ENCODE measurements at places on chromosomes 13 and 19. TPM values are rescaled to one million over a fixed set of nuclear protein-coding genes. Genes with fewer than 3 reads are reported as not detected.

DNA sequence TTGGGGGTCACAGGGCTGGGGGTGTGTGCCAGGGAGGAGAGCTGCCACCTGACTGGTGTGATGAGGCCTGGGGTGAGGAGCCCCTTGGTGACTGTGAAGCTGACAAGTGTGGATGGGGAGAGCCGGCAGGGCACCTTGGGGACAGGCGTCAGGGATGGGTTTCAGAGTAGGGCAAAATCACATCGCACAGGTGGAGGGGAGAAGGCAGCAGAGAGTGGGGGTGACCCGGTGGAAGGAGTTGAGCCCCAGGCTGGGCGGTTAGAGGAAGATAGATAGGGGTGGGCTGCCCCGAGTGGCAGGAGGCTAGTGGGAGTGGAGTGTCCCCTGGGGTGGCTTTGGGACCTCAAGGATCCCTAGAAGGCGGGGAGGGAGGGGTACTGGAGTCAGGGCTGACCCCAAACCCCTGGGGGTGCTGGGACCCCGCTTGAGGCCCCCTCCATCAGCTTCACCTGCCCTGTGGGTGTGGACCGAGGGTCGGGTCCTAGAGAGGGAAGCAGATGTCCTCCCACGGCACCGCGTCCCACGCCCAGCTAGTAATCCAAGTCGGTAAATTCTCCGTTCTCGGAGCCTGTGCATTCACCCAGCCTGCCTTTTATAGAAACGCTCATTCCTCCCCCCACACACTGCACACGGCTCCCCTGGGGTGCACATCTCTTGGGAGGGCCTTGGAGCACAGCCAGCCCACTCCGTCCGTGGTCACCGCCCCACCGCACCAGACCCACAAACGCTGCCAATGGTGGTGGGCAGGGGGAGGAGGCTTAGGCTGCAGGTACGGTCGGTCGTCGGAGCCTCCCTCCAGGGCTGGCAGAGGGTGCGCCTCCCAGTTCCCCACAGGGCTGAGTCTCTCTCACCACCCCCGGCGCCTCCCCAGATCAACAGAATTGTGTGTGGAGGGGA, 2.4 kb downstream of the CTXN1 start:
- no peak for DNase-seq

DNA sequence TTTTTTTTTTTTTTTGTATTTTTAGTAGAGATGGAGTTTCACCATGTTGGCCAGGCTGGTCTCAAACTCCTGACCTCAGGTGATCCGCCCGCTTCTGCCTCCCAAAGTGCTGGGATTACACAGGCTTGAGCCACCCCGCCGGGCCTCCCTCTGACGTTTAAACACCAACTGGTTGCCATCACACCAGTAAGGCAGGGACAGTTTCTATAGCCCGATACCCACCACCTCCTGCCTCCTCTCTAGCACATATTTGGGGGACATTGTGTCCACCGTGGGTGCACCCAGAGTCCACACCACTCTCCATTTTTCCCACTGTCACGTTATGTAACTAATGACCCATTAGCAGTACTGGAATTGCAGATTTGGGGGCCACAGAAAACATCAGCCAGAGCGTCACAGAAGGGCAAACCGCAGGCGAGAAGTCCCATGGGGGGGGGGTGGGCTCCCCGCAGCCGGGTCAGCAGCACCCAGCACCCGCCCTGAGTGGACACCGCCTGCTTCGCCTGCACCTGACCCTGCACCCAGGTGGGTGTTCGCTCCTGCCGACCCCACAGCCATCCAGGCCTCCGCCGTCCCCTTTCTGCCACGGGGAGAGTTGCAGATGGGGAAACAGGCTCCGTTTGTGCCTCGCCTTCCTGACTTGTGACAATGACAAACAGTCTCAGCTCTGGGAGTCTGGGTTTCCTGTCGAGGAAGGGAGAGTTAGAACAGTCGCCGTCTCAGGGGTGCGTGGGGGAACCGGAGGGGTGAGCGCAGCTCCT, 3.6 kb downstream of the ONECUT3 start:
- no peak for DNase-seq

GRCh38 chr13:24672141-24673132, 7.8 kb upstream of the ATP12A start:
- no peak for DNase-seq

DNA sequence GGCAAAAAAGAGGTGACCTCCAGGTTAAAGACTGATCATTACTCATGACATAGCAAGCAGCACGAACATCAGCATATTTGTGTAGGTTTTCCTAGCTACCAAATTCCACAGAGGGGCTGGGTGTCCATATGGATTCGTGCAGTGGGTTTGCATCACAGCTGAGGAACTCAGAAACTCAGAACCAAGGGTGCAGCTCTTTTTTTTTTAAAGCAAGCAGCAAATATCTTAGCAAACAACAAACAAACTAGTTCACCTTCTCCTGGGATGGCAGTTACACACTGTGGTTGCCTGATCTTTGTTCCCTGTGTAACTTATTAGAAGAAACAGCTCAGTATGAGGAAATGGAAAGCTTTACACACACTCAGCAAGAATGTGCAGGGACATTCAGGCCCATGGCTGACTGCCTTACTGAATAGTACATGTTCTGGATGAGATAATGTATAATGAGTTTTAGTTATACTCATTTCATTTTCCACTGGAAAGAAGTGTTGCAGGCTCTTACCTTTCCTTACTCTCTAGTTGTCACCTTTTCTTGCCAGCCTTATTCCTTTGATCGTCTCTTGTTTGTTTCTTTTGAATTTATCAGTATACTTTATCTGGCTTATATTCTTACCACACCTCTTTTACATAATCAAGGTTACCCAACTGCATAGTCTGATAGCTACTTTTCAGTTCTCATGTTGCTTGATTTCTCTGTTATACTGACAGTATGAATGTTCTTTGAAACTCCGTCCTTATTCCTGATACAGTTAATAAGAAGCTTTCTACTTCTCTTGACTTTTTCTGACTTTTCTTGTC, 4.3 kb downstream of the NDFIP2 start:
- no peak for DNase-seq

GRCh38 chr19:45919678-45920077, 5.1 kb upstream of the NANOS2 start:
- DNase-seq, result no peak

DNA sequence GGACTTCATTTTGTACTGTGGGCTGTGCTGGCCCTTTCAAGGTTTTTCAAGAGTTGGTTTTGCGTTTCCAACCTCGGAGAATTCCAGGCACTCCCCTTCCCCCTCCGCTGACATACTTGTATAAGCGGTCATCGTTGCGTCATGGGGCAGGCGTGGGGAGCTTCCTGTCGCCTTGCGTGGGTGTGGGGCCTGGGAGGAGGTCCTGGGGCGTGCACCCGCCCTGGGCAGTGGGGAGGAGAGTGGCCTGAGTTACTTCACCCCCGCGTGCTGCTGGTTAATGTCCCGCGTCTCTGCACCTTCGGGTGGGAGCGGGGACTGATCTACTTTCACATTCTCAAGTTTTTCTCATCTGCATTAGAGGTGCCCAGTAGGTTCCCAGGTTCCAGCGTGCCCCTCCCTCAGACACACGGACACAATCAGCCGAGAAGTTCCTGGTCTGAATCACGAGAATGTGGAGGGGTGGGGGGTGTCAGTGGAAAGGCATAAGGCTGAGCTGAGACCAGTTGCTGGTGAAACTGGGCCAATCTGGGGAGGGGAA, 4.1 kb downstream of the IER2 start:
- no peak for DNase-seq

DNA sequence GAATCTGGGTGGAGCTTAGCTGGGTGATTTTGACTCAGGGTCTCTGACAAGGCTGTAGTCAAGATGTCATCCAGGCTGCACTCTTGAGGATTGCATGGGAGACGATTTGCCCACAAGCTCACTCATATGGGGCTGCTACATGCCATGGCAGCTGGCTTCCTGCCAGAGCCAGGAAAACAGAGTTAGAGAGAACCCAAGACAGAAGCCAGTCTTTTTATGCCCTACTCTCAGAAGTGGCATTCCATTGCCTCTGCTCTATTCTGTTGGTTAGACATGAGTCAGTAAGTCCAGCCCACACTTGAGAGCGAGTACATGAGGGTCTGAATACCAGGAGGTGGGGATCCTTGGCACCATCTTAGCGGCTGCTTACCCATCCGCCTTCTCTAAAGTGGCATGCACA, 9.5 kb downstream of the POLR1D start:
- no peak for DNase-seq

GRCh38 chr13:39616087-39616694, 13.2 kb upstream of the LHFPL6 start:
- no peak for DNase-seq

- no peak for DNase-seq
Observed at GRCh38 chr13:80116107-80116506, 224.8 kb downstream of the SPRY2 start.

GRCh38 chr19:19110410-19111135, 27.7 kb downstream of the TMEM161A start:
- DNase-seq, result no peak

DNA sequence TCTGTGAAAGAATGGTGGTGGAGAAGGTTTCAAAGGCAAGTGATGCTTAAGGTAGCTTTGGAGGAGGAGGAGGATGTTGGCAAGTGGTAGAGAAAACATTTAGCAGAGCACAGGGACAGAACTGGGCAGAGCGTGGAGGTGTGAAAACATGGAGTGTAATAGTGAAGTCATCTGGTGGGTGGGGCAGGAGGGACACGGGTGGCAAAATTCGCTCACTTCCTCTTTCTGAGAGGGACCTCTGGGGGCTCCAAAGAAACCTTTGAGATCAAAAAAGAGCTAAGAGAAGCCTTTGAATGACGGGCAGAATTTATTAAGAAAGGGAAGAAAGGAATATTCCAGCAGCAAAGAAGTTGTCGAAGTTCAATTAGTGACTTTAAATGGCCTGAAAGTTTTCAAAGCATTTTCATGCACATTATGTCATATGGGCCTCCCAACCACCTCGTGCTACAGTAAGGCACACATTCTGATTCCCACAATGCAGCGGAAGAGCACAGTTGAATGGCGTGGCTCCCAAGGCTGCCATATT, 82.8 kb downstream of the STARD13 start:
- no peak for DNase-seq

DNA sequence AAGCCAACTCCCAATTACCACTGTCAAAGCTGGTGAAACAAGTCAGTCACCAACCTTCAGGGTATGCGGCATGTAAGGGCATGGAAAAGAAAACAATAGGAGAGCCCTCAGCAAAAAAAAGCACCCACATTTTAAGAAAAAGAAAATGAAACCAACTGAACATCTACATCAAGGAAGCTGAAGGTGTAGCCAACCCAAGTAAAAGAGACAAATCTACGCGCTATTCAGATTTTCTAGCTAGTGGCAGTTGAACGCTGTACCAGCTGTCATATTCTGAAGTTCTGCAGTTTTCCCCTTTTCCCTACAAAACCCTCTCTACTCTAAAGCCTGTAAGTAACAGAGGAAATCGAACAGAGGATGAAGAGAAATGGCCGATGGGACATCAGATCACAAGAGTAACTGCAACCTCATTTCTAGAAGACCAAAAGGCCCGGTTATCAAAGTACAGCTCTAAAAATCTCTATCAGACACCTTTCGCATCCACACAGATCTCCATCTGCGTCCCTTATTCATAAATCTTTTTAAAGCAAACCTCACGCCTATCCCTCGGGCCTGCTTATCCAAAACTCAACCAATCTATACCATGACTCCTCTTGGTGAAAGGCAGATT, 1.4 kb downstream of the MYCBP2 start:
- DNase-seq, result no peak

DNA sequence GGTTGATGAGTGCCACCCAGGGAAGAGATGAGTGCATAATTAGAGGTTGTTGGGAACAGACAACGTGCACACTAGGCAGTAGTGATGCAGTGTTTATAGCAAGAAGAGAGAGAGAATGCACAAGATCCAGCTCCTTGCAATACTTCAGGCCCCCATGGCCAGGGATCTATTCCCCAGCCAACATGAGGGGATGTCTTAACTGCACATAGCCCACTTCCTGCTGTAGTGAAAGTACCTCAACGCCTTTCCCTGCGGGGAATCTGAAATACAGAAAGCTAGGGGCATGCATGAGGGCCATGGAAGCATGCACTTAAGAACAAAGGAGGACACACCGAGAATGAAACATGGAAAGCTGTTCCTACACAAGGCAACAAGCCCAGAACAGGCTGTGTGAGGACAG, 636.7 kb upstream of the GPC6 start:
- no peak for DNase-seq

GRCh38 chr19:35519291-35519690, 5.8 kb upstream of the DMKN start:
- DNase-seq, result no peak

DNA sequence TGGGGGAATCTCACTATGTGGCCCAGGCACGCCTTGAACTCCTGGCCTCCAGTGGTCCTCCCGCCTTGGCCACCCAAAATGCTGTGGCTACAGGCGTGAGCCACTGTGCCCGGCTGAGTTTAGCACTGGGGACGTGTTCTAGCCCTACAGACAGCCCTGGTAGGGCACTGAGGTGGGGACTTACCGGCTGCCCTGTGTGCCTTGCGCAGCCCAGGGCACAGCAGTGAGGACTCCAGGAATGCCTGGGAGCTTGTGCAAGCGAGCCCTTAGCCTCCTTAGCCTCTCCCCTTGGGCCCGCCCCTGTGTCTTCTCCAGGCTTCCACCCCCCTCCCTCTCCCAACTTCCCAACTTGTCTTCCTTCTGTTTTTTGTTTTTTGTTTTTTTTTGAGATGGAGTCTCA, 21.0 kb downstream of the CCNE1 start:
- DNase-seq, result no peak

DNA sequence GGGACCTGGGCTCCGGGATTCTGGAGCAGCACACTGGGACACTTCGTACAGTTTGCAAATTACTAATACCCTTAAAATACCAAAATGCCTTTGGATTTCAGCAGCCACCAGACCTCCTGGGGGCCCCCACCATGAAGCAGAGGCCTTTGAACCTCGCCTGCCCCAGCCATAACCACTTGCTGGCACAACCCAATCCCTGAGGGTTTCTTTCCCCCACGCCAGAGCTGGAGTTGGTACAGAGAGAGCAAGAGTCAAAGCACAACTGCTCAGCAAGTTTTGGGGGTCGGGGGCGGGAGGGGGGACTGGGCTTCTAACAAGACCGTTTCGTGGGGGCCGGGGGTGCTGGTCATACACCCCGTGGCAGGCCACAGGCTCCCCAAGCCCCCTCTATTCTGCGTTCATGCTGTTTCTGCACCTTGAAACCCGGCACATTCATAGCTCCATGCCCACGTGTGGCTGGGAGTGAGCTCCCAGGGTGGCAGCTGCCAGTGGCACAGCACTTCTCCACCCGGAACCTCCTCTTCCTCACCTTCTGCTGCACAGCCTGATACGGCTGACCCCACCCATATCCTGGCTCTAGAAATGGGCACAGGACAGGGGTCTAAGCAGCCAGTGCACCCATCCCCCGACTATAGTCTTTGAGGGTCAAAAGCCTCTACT, 17.1 kb downstream of the PLEKHF1 start:
- DNase-seq, result no peak

The ZNF667 gene
- total RNA-seq, result not detected

The CCL25 gene
- 1.4 TPM for total RNA-seq

The NLRP9 gene
- not detected for total RNA-seq

The OR7A5 gene
- not detected for total RNA-seq

The ZNF69 gene
- total RNA-seq, result 20.1 TPM

The ZNF99 gene
- total RNA-seq, result not detected

The SULT2B1 gene
- total RNA-seq, result 5.3 TPM

The RPS16 gene
- 2,175 TPM for total RNA-seq

The GFY gene
- not detected for total RNA-seq
